Fibroblast of gingiva (primary cell): ENCODE measurements at places on chromosomes 13 and 19.
A peak's percentile ranks its signal among the peaks of the same experiment; 100 is the strongest.

DNA sequence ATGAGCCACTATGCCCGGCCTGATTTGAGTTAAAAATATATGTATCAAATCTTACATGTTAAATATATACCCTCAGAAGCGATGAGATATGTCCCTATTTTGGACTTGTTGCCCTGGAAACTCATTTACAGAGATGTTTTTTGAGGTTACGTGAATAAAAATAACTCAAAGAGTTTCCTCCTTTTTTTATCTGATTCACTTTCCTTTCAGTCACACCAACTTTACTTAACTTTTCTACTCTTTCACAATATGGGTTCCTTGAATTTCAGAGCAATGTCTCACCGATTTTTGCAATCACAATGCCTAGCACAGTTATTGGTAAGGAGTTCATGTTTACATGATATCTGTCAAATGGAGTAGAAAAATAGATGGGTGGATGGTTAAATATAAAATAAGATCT lies 2.3 kb downstream of the OR7C2 start:
- no peak for DNase-seq

DNA sequence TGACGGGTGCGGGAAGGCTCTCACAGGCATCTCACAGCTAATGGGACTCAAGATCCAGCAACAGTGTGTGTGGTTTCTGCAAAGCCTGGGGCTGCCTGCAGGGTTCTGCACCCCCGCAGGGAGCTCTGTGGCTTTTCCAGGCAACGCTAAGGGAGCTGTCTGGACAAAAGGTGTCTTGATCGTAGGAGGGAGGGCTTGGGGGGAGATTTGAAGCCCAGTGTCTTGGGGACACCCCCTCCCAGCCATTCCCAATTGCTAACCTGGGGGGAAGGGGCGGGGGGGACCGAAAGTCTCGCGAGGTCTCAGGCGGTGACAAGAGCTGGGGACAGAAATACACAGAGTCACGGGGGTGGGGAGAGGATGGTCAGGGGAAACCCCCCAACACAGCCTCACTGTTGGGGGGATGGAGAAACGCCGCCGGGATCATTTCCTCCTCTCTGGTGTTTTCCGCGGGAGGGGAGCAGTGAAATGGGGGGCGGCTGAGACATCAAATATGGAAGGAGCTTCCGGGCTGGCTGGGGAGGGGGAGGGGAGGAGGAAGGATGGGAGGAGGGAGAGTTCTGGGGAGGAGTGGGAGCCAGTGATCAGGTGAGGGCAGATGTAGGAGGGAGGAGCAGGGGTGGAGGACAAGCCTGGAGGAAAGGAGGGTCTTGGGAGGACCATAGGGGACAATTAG lies 13.3 kb downstream of the KCNC3 start:
- no peak for DNase-seq

DNA sequence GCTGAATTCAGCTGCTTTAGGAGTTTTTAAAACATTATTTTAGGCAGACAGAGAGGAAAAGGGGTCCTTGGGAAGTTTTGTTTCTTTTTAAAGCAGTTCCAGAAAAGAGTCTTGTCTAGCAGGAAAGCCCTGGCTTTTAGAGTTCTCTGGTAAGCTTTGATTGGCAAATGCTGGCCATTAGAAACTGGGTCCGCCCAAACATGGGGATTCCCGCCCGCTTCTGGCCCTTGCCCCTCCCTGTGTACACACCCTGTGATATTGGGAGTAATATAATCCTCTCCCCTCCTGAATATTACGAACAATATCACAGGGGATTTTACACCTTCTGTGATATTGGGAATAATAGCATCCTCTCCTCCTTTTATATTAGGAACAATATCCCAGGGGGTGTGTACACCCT lies 58.9 kb downstream of the ERICH4 start:
- DNase-seq: no peak

GRCh38 chr13:105929505-105929904 lies 606.0 kb downstream of the EFNB2 start:
- DNase-seq: no peak

DNA sequence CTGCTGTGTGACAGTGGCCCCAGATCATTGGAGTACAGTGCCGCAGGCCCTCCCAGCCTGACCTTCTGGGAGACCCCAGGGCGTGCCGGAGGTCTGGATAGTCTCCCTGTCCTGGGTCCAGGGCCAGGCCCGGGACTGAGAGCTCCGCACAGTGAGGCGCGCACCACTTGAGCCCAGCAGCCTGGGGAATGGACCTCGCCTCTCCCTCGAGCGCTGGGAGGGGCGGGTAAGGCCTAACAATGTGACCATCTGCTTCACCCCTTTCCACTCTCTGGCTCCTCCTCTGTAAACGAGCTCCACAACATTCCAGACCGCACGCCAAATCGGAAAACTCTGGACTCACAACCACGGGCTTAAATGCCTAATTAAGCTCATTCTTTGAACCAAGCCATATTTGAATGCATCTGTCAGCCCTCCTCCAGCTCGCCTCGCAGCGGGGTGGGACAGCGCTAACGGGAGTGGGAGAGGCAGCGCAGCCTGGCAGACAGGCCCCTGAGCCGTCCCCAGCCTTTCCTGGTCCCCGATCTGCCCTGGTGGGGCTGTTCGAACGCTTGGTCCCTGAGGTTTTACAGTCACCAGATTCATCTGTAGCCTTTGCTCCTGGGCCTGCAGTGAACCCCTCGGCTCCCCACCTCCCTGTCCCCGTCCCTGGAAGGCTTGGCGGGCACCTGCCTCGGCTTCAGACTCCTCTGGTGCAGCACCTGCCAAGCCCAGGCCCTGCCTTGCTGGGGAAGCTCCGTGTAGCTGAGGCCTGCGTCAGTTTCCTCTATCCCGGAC lies 120.7 kb upstream of the VSTM2B start:
- no peak for DNase-seq

GRCh38 chr19:17418710-17419109 lies 1.1 kb upstream of the MVB12A start:
- DNase-seq: no peak

DNA sequence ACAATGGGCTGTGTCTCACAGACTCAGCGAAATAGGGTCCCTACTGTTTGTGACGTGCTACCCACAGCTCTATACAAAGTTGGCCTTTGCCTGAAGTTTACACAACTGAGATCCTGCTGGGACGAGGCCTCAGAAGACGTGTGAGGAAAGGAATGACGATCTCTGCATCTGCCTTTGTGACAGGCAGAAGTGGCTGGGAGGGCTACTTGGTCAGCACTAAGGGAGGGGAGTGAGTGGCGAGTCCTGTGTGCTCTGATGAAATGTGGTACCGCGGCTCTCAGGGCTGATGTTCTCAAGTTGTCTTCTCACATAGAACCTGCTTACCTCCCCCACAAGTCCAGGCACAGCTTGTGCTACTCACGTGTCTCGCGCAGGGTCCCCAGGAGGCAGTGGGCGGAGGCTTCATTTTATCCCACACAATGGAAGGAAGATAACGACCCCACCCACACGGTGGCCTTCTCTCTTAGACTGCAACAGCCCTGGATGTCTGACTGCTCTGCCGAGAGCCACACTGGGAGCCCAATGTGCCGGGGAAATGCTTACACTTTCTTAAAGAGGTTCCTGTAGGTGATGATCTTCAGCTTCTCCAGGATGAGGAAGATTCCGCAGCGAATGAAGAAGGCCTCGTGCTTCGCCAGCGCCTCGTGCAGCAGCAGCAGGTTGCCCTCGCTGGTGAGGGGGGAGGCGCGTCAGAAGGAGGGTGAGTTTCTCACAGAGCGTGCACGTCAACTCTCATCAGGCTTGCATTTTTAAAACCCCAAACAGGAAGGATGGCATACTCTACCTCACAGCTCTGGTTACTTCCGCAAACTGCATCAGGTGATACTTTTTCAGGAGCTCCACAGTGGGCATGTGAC lies 21.2 kb downstream of the PROZ start:
- DNase-seq: no peak

DNA sequence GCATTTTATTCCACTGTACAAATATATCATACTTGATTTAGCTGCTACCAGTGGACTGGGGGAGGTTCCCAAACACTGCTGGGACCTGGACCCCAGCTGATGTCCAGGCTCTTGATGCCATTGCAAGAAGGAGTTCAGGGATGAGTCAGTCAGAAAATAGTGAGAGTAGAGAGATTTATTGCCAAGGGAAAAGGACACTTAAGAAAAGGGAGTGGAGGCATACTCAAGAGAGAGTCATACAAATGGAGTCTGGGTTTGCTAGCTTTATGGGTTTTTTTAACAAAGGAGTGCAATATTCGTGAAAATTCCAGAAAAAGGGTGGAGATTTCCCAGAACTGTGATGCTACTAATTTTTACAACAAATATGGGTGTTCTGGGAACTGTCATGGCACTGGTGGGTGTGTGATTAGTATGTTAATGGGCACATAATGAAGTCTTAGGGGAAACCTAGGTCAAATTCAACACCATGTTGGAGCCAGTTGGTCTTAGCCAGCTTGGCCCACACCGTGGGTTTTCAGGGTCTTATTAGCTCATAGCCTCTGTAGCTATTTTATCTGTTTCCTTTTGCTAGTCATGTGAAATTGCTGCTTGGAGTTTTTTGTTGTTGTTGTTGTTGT lies 36.2 kb downstream of the GPC6 start:
- no peak for DNase-seq

DNA sequence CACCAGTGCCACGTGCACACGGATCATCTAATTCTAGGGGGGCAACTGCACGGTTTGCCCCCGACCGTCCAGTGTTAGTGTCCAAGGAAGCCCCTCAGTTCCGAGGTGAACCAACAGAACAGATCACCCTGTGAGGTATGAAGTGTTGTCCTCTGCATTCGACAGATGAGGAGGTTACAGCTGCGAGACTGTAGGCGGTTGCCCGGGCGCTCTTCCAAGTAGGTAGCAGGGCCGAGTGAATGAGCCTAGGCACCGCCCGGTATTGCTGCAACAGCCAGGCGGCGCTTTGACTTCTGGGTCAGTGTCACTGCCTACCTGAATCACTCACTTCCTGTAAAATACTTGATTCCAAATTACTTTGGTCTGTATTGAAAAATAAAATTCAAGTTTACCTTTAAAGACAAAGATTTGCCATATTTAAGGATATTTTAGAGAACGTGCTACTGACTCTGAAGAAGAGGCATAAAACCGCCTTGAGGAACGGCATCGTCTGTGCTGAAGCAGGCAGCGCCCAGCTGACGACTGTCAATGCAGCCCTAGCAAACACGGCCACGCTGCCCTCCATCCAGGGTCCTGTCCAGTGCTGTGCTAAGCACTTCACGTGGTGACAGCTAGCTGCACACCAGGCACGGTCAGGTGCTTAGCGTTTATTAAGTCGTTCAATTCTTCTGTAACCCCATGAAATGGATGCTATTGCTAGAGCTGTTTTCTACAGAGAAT lies 19.3 kb upstream of the RASA3 start:
- DNase-seq: no peak

- DNase-seq: no peak
These were observed 26.9 kb upstream of the PIK3R2 start for GRCh38 chr19:18126097-18126496.

DNA sequence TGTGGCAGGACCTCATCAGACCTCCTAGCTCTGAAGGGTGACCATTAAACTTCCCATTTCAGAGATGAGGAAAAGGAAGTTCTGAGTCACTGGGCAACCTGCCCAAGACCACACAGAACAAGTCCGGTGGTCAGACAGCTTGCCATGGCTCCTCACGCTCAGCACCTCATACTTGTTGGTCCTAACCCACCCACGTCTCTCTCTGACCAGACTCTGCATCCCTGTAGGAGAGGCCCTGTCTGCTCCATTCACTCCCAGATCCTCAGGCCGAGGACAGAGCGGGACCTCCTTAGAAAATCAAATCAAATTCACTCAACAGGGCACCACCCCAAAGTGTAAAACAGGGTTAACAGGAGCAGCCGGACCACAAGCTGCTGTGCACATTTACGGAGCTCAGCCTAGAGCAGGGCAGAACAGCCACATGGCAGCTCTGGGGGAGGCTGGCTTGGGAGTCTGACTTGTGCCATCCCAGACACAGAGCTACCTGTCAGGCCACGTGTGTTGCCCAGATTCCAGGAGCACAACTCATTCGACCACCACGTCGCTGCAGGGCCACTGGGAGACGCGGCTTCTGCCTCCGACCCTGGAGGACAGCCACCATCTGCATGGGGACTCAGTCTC lies 1.7 kb downstream of the MIER2 start:
- peak; percentile 64 for DNase-seq

GRCh38 chr13:64684685-64685431 lies 2545.3 kb downstream of the PCDH9 start:
- no peak for DNase-seq

DNA sequence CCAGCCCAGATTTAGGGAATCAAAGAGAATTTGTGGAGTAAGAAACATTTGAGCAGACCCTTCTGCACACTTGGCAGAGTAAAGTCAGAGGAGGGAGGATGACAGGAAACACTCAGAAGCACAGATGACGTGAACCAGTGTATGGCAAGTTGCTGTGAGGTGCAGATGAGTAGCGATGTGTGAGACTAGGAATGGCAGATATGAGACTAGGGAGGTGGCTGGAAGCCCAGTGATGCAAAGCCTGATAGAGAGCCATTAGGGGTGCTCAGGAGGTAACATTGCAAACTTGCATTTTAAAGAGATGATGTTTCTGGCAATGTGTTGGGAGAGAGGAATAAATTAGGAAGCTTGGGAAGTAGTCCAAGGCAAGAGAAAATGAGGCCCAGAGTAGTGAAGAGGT lies 44.0 kb downstream of the PCDH17 start:
- DNase-seq: no peak

DNA sequence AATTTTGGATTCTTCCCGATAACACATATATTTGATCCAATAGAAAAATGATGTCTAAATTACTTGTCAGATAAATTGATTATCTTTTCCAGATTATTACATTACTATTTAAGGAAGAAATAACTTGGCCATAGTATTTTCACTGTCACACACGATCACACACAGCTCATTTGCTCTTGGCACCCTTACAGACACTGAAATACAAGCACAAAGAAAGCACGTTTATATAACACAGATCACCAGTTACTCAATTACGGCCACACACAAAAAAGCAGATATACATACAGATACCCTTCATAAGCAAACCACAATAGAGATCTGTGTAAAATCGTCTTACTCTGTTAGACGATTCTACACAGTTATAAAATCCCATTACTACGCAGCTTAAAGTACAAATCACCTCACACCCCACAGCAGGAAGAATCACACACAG lies 716 bp upstream of the ZNF420 start:
- peak; percentile 7 for DNase-seq

GRCh38 chr13:76773448-76774094 lies 112.6 kb downstream of the KCTD12 start:
- peak; percentile 81 for DNase-seq

DNA sequence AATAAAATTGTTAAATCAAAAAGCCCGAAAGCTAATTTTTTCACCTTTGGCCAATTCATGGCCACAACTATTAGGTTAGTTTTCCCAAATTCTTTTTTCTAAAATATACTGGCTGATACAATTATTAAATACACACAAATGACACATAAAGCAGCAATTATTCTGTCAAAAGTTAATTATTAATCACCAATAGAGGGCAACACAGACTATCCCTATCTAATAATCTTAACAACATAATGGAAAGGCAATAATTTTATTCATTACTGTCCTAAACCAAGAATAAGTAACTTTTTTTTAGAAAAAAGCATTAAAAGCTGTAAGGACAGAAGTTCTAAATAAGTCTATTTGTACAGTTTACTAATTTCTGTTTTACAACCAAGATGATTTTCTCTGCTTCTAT lies 51.7 kb downstream of the KATNAL1 start:
- no peak for DNase-seq

- DNase-seq: no peak
These were observed 211.0 kb downstream of the SLC7A1 start for GRCh38 chr13:29384466-29384865.
